ENCODE measurements at places on chromosomes 2 and 18.

DNA sequence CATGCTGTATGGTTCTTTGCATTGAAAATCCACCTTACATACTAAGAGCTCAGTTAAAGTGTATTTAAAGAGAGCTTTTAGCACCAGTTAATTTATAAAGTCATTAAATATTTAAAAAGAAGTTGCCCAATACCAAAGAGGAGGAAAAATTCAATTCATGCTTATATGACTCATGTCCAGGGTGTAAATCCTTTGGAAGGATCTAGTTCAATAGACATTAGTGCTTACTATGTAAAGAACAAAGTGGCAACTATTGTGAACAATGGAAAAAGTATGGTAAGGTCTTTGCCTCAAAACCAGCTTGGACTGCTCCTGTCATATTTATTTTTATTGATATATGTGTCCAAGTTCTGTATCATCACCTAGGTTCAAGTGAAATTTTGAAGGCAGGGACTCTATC is 90.5 kb downstream of the SCN9A start:
- no peak for DNase-seq

DNA sequence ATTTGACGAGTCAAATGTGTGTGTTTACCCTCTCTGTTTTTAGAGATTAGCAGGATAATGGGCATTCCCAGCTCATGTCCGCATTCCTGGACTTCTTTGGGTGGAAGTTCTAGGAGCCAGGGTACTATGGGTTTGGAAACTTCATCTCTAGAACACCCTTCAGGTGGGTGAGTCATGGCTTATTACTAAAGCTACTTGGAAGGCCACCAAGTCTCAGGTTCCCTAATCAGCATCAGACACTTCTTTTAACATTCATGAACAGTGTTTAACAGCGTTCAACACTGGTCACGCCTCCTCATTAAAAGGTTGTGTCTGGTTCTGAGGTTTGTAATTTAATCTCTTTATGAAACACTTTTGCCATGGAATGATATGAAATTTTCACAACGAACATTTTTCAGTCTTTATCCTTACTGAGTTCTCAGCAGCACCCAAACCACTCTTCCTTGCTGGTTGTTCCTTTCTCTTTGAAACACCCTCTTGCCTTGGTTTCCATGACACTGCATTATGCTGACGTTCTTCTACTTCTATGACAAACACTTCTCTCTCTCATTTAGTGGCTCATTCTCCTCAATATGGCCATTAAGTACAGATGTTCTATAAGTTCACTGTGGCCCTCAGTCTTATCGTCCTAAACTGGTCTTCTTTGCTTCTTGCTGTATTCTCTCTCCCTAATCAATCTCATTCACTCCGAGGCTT is 49.3 kb downstream of the MMADHC start:
- no peak for DNase-seq

GRCh38 chr2:232588680-232589585 is 38.4 kb downstream of the EIF4E2 start:
- DNase-seq, result peak; percentile 68

DNA sequence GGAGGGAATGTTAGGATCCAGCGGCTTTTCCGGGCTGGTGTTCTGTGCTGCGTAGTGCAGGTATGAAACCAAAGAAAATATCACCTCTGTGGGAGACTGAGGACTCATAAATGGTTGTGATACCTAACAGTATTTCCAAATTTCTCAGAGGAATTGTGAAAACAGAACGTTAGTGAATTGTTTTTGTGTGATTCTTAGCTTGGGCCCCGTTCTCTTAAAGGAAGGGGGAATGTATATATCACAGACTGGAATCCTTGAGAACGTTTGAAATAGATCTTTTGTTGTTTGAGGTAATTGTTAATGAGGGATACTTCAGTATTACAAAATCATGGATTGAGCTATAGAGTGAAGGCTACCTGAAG is 834 bp downstream of the ZNF638 start:
- no peak for DNase-seq

DNA sequence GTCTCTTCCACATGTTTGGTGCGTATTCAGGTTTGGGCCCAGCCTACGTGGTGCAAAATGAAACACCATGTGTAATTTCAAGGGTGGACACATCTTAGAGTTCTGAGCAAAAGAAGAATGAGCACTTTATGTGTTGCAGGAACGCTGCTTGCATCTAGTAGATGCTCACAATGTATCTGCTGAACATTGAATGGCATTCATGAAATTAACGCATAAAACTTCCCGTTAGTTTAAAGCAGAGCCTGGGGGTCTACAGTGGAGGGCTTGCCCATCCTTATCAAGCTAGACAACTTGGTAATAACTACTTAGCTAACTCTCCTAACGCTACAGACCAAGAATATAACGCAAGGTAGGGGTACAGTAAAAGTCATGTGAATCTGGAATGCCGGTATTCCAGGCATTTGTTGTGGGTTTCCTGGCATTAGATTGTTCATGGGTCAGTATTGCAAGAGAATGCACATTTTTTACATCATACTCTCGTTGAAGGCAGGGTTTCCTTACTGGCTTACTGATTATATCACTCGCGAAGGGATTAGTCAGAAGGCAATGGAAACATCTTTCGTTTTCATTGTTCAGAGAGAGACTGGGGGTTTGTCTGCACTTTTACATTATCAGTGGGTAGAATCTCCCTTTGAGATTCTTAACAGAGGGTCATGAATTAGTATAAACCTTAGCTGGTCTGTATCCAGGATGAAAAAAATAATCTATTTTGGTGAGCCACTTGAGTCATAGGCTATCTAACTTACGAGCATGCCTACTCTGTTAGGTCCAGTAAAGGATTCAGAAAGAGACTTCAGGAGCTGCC is 229.5 kb upstream of the EPAS1 start:
- DNase-seq, result peak; percentile 92

DNA sequence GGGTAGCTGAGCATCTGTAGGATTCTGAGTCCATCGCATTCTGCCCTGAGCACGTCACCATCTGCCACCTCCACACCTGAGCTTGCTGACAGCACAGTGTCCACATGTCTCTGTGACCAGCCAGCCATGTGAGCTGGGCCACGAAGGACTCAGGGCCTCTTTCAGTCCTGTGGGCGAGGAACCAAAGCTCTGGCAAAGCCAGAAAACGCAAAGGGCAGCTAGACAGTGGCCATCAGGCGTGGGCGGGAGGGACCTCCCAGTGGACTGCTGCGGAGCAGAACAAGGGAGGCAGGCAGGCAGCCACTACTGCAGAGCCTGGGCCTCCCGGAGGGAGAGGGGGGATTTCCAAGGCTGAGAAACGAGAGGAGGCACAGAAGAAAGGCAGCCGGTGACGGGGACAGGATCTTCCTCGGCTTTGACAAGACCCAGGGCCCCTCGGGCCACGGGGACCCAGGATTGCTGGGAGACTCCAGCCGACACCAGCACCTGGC is 274.6 kb upstream of the SALL3 start:
- DNase-seq, result no peak
